ENCODE measurements at places on chromosomes 3 and 15.
A peak's percentile ranks its signal among the peaks of the same experiment; 100 is the strongest.

GRCh38 chr3:116129187-116129946 is 315.9 kb downstream of the LSAMP start:
- no peak for DNase-seq

- DNase-seq, result no peak
These were observed 9.5 kb downstream of the ALG3 start for GRCh38 chr3:184239221-184239620.

GRCh38 chr3:69305011-69305410 is 80.9 kb downstream of the FRMD4B start:
- peak; percentile 67 for DNase-seq

DNA sequence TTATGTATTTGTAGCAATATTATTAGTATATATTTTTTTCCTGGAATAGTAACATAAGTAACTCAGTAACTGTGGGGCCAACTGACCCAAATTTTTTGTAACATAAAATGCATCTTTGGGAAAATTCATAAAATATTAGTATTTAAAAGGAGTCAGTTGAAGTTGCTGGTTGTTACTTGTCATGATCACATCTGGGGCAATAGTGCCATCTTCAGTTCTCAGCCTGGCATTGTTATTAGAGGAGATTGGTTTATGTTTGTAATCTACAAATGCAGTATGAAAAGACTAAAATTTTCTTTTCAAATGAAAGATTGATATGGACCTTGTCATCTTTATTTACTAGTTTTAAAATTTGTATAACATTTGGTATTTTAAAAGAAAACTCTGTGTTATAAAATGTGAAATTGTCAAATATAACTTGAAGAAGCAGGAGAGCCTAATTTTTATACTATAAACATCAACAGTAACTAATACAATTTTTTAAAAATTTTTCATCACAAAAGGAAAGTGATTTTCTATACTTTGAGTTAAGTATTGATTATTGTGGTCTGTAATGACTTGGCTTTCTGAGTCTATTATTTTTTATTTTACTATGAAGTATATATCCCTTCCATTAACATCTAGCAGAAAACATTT is 38.8 kb upstream of the MLF1 start:
- peak; percentile 35 for DNase-seq

DNA sequence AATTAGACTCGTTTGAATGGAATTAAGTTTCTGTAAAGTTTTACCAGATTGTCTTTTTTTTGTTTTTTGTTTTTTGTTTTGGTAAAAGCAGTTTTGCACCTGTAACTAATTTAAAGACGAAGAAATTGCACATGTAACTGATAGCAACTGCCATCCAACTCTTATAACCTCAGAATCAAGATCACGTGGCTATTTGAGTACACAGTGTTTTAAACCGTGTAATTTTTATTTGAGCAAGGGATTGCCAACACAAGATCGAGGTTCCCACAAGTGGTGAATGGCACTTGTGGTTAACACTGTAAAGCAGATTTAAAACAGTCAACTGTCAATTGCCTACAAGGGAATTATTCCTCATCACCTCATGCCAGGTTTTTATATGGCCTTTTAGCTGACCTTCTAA is 67.3 kb downstream of the PPARG start:
- no peak for DNase-seq

GRCh38 chr3:178233371-178234071 is 302.7 kb upstream of the KCNMB2 start:
- no peak for DNase-seq

- no peak for DNase-seq
These were observed 78.8 kb downstream of the IL5RA start for GRCh38 chr3:3031326-3031725.

DNA sequence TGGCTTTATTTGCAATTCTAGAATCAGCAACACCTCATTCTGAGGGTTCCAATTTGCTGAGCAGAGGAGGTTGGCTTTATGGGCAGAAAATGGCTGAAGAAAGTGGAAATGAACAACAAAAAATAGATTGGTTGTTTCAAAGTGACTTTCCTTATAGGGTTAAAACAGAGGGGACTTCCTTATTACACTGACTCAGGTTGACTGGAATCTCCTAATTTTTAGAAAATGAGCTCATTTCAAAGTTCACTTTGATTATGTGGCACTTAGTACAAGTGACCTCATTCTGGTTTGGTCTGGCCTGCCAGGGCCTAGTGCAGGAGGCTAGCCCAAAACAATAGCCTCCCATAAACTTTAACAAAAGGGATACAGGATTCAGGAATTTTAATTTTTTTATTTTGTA is 41.4 kb downstream of the NFKBIZ start:
- peak; percentile 84 for DNase-seq

- DNase-seq, result no peak
These were observed 25.0 kb downstream of the TMPRSS7 start for GRCh38 chr3:112059497-112059896.

- DNase-seq, result no peak
These were observed 24.1 kb upstream of the ARPIN start for GRCh38 chr15:89936786-89937265.

GRCh38 chr3:143002083-143002712 is 828 bp downstream of the U2SURP start:
- peak; percentile 20 for DNase-seq

DNA sequence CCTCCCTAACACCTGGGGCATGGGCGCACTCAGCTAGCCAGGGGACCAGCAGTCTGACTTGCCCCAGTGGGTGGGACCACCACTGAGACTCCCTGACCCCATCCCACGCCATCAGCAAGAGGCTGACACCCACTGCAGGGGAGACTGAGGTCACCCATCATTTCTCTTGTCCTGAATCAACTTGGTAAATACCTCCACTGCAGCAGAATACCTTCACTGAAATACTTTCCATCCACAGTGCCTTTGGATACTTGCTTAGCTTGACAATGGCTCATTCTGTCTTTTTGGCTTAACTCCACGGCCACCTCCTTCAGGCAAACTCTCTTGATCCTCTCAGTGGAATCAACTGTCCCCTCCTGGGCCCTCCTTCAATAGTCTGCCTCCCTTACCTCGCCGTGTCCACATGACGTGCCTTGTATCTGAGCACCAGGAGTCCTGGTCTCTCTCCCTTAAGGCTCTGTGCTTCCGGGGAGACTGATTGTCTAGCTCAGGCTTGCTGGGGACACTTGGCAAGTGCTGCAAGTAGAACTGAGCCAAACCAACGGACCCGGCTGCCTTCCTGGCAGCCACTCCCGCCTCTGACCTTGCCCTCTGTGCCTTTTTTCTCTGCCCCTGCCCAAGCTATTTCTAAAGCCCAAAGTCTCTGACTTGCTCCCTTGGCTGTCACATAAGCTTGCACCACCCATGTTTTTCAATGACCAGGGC is 119.1 kb downstream of the ADCY5 start:
- no peak for DNase-seq

DNA sequence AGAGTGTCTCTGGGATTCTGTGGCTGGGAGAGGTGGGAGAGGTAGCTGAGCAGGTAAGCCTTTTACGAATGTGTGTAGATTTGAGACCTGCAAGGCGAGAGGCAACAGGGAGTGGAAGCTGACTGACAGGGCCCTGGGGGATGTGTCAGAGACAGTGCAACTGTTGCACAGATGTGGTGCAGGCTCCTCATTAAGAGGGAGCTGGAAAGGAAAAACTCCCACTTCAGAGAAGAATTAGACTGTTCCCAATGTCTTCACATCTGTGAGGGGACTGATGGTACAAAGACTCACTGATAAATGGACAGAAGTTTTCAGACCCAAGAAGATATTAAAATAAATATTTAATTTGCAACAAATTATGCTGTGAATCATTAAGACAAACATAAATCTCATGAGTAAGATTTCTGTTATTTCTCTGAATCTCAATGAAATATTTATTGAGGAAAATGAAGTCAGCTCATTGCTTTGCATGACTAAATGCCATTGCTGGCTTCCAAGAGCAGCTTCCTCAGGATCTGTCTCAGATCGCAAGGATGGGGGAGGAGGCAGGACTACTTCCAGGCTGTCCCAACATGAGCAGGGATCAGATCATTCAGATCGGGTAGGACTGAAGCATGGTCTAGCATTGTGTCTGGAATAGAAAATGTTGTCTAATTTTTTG is 127.3 kb upstream of the ROPN1 start:
- peak; percentile 44 for DNase-seq

DNA sequence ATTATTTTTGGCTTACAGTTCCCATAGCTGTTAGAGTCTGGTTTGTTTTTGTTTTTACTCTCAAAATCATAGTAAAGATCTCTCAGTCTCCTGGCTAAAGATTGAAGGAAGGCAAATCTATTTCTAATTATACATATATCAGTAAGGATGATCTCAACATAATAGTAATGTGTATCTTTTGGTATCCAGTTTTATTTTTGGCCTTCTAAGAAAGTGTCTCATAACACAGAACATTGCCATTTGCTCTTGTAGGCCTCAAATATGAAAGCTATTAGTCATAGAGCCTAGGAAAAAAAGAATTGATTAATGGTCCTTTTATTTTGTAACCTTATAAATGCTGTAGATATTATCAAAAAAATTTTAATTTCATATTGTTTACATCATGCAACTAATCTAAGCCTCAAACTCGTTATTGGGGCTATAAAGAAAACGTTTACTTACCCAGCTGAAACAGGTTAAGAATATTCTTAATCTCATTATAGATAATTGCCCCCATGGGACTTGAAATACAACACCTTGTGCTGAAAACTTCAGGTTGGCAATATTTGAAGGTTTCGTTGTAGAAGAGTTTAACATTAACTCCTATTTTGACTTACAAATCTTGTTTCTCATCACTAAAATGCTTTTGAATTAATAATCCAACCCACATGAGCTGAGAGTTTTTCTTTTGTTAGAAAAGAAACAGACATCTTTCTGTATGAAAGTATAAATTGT is 16.7 kb downstream of the FBXO45 start:
- DNase-seq, result no peak

Measured in RCC 7860 (cell line).